ENCODE measurements at places on chromosomes 16 and 17.

DNA sequence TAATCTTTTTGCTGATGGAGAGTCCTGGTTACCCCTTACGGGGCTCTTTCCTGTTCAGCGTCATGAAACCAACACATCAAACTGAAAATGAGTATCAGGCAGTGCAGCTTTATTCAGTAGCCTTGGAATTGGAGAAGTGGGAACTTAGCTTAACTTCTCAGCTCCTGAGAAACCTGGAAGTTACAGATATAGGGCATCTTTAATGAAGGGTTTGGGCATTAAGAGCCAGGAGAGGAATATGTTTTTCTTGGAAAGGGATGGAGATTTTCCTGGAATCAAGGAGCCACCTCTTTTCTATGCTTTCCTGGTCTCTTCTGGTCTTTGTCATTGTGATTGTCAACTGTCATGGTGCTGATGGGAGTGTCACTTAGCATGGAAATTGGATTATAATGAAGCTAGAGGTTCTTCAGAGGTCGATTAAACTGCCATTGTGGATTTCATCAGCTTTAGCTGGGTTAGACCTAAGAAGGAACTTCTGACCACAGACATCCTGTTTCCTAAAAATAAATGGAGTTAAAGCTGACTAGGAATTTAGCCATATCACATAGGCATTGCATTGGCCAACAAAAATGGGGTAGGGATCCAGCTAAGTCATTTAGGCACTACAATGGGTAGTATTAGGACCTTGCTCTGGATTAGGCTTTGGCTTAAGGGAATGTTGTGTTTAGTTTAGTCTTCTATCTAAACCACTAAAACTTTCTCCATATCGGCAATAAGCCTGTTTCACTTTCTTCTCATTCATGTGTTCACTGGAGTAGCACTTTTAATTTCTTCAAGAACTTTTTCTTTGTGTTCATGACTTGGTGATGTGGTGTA is 186.4 kb downstream of the BCAS3 start:
- DNase-seq, result no peak

DNA sequence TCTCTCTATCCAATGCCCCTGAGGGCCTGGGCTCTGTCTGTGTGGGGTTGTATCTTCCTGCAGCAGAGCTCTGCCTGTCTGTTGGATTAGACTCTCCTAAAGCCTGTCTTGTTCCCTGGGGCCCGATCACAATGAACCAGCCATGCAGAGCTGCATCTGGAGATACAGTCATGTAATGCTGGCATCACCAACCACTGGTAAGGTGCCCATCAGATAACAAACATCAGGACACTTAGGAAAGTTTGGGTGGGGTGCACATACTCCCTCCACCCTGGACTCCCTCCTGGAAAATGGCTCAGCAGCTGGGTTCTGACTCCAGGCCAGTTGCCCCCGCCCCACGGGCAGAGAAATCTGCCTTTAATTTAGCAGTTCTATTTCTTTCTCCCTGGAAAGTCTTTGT is 61.3 kb upstream of the BRD7 start:
- DNase-seq, result no peak

- DNase-seq, result no peak
These were observed 521 bp downstream of the GGA2 start for GRCh38 chr16:23509782-23510163.

DNA sequence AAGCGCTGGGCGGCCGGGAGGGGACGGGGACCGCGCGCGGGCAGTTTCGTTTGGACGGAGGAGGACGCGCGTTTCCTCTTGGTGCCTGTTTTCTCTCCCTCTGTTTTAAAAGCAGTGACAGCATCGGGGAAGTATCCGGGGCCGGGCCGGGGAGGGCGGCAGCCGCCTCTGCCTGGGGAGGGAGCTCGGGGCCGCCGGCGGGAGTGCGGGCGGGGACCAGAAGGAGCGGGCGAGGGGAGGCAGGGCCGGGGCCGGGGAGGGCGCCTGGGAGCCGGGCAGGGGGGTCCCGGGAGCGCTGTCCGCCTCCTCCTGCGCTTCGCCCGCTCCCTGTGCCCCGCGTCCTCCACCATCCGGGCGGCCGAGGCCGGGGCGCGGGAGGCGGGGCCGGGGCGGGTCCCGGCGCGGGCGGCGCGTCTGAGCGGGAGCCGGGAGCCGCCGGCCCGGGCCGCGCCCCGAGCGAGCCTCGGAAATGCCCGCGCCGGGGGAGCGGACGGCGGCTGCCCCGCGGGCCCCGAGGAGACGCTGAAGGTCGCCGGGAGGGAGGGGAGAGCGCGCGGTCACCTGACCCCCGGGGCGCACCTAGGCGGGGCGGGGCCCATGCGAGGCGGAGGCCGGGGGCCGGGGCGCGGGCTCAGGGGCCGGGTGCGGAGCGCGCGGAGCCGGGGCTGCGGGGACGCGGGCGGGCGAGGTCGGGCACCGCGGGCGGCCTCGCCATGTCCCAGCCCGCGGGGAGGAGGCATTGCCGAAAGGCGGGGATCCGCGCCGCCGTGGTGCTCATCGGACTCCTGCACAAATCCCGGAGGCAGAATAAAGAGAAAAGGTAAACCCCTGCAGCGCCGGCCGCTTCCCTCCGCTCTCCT is 57.3 kb downstream of the RAP1GAP2 start:
- DNase-seq, result no peak
